ENCODE measurements at places on chromosomes 6 and 20.

- DNase-seq, result peak; percentile 66
Observed at GRCh38 chr6:145012039-145012662, 723.2 kb downstream of the EPM2A start.

- peak; percentile 95 for DNase-seq
Observed at GRCh38 chr6:147170269-147170668, 33.9 kb upstream of the STXBP5 start.

DNA sequence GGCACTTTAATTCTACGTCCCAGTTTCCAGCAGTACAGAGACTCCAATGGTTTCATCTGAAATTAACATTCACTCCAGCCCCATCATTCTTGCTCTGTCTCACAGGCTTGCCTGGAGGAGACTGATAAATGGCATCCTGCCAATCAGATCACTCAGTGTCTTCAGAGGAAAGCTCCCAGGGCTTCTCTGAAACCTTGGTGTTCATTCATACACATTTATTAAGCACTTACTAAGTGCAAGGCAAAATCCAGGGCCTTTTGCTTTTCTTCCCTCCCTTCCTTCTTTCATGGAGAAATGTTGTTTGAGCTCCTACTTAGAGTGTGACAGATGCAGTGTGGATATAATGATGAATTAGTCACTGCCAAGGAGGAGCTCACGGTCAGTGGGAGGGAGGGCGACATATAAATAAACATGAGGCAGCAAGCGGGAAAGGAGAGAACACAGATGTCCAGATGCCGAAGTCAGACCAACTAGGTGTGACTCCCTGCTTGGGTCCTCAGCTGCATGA is 106.7 kb upstream of the DTNBP1 start:
- DNase-seq, result no peak

GRCh38 chr6:81148751-81149150 is 603.7 kb downstream of the TENT5A start:
- DNase-seq, result no peak

DNA sequence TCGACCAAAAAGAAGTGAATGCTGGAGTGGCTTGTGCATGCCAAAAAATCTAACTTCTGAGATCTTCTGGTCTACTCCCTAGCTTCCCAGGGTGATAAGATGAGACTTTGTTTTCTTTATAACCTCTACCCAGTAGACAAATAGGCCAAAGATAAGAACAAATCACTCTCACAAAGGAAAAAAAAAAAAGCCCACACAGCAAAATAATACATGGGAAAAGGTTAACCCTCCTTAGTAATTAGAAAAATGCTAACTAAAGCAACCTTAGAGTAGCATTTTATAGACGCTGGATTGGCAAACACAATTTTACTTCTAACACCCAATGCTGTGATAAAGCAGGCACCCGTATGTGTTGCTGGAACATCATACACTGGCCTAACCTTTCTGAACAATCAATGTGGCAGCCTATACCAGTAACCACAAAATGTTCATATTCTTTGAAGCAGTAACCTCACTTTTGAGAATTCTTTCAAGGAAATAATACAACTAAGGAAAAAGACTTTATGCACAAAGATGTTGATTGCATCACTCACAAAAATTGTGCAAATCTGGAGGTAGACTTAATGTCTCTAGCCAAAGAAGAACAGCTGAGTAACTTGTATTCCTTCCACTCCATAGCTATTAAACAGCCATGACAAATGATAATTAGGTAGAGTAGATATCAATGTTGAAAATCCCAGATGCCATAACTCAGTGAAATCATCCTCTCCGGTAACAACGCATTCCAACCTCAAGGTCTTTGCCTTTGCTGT is 116.3 kb upstream of the QKI start:
- no peak for DNase-seq

DNA sequence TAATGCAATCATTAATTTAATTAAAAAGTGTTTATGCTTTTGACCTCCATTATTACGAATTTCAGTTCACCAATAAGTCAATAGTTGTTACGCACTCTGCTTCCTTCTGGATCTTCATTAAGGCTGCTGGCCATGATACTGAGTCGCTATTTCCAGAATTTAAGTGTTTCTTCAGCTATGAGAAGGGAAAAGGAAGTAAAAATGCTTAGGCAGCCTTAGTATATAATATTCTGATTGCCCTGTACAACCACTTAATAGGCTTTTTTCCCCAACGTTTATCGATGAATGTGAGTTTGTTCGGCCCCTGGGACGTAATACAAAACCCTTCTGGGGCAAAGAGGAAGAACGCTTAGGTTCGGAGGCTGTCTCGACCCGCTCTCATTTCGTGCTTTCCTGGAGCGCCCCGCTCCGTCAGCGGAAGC is 644 bp downstream of the OARD1 start:
- peak; percentile 76 for DNase-seq
